ENCODE measurements at places on chromosomes 4 and X.

DNA sequence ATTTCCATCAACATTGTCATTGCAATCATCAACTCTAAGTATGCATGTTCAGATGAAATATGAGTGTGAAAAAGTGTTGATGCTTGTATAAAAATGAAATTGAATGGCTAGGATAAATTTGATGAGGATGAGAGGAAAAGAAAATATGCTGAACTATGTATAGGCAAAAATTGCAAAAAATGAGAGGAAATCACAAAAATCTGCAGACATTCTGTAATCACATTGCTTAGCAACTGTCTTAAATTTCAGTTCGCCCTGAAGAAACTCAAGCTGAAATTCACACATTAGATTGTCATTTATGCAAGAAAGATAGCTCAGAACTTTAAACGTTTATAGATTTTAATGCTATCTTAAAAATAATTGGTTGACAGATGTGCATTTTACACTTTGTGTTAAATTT, 1098.8 kb upstream of the IGFBP7 start:
- no peak for DNase-seq

- no peak for DNase-seq
Measured at GRCh38 chr4:127668770-127669169, 36.0 kb downstream of the INTU start.

GRCh38 chr4:31328932-31329331, 608.8 kb downstream of the PCDH7 start:
- no peak for DNase-seq

- no peak for DNase-seq
Measured at GRCh38 chrX:150577174-150577573, 8.8 kb downstream of the MTM1 start.

- DNase-seq = no peak
Measured at GRCh38 chr4:85495621-85496020, 20.7 kb downstream of the ARHGAP24 start.

DNA sequence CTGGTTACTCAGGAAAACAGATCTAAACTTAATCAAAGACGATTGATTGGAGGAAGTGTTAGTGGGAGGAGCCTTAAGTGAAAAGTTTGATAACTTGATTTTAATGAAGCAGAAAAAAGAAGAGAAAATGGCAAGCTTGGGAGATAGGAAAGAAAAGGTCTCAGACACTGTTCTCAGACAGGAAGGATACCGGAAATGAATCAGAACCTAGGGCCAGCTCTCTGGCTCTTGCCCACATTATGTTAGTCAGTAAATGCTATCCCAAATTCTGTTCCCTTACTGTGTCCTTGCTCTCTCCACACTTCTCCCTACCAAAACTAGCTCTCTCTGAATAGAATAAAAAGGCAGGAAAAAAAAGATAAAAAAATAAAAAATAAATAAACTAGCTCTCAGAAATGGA, 48.6 kb upstream of the TMEM164 start:
- DNase-seq = no peak

GRCh38 chrX:65241059-65241721, 264.9 kb upstream of the ZC4H2 start:
- no peak for DNase-seq

Measured in C1 segment of cervical spinal cord (tissue), 14 donors.